ENCODE measurements at places on chromosomes 4 and X.

- no peak for DNase-seq
Observed at GRCh38 chrX:49209434-49210251, 9.7 kb upstream of the SYP start.

DNA sequence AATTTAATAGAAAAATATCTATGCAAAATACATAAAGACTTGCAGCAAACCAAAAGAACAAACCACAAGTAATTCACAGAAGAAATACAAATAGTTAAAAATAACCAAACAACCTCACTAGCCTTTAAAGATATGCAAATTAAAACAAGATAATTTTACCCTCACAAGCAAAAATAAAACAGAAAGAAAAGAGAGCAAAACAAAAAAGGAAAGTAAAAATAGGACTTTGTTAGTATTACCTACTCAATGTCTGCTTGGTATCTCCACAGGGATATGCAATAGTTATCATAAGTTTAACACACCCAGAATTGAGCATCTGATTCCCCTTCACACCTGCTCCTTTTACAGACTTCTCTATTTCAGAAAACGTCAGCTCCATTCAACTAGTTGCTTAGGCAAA, 737.5 kb upstream of the MAGEB2 start:
- DNase-seq, result no peak

DNA sequence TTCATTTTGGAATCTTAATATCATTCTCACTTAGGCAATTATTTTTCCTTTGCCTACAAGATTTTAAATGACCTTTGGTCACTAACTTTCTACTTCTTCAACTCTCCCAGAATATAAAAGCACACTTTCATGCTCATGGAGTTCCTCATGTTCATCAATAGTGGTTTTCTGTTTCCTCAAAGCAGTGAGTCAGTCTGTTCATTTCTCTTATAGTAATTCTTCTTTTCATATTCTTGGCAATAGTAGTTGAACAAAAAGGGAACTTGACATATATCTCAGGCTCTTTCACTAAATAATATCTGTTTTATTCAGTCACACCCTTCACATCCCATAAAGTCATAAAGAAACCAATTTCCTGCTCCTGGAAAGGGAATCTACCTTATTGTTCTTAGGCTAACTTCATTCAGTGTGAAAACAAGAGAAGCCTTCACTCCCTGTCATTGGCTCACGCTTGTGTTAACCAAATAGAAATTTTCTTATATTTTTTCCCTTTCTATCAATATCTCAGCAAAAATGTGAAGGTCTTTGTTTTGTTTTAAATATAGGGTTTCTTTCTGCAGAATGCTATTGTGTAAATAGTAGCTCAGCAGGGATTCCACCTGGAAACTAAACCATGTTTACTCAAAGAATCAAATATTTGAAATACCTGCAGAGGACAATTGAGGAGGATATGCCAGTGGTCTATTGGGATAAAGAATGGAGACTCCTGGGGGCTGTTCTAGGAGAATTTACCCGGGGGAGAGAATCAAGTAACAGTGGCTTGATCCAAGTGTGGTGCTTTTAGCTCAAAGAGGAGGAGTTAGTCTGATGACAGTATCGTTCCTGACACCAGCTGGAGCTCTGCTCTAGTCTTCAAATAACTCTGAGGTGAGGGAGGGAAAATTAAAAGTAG, 13.4 kb upstream of the TNIP3 start:
- DNase-seq, result no peak

DNA sequence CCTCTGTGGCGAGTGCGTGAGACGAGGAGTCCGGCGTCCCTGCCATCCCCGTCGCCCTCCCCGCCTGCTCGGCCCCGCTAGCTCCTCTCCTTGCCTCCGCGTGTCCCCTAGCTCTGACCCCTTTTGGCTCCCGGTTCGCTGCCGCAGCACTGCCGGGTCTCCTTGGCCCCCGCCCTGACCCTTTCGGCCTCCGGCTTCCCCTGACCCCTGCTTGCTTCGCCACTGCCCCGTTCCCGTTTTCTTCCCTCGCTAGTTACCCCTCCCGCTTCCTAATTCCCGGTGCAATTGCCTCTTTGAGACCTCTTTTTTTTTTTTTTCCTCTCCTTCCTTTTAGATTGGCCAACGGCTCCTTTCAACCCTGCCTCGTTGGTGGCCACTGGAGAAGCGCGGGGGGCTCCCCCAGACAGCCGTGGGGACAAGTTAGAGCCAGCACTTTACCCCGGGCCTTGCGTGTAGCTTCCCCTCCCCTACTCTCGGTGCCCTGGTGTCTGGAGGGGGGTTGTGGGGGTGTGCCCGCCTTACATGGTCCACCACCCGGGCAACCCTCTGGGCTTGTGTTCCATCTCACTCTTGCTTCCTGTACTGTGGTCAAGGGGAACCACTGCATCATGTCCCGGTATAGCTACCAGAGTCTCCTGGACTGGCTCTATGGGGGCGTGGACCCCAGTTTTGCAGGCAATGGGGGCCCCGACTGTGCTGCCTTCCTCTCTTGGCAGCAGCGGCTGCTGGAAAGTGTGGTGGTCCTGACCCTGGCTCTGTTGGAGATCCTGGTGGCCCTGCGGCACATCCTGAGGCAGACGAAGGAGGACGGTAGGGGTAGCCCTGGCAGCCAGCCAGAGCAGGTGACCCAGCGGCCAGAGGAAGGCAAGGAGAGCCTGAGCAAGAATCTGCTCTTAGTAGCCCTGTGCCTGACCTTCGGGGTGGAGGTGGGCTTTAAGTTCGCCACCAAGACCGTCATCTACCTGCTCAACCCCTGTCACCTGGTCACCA, 548 bp downstream of the TMEM164 start:
- no peak for DNase-seq

Data from stimulated activated CD4-positive, alpha-beta T cell treated with anti-CD3 and anti-CD28 coated beads, Interleukin-15, amount 100 ng/mL, for 1 hour (primary cell).